ENCODE measurements at places on chromosomes 7 and 10. TPM values are rescaled to one million over a fixed set of nuclear protein-coding genes. Genes with fewer than 3 reads are reported as not detected.

- DNase-seq, result peak; percentile 22
Measured at GRCh38 chr10:121942749-121943416, 15.1 kb upstream of the ATE1 start.

GRCh38 chr7:8444468-8444769, 11.0 kb downstream of the NXPH1 start:
- no peak for DNase-seq

- no peak for DNase-seq
Measured at GRCh38 chr10:79147796-79148451, 79.2 kb downstream of the ZMIZ1 start.

DNA sequence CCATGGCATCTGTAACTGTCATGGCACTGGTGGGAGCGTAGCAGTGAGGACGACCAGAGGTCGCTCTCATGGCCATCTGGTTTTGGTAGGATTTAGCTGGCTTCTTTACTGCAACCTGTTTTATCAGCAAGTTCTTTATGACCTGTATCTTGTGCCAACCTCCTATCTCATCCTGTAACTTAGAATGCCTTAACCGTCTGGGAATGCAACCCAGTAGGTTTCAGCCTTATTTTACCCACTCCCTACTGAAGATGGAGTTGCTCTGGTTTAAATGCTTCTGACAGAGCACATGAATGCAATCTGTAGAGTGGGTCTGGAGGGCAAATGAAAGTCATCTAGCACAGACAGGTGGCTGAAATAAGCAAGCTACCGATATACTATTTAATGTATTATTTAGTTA, 55.3 kb upstream of the OPN4 start:
- no peak for DNase-seq

DNA sequence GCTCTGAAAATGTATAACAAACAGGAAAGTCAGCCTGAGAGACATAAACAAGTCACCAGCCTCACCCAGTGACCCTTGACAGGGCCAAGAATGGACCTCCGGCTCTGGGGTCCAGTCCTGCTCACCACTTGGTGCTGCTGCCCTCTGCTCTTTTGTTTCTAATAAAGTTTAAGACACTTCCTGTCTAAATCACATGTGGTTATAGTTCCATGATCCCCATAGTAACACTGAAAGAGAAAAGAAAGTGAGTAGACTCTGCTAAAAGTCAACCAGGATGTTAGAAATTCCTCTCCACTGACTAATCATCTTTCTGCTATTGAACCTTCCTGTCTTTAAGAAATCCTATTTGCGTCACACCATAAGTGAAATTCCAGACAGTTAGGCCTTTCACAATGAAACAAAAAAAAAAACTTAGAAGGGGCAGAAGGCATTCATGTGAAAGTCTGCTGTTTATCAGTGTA, 179.2 kb upstream of the BET1 start:
- DNase-seq, result no peak

EFCAB10 gene
- 0.86 TPM for total RNA-seq

DNA sequence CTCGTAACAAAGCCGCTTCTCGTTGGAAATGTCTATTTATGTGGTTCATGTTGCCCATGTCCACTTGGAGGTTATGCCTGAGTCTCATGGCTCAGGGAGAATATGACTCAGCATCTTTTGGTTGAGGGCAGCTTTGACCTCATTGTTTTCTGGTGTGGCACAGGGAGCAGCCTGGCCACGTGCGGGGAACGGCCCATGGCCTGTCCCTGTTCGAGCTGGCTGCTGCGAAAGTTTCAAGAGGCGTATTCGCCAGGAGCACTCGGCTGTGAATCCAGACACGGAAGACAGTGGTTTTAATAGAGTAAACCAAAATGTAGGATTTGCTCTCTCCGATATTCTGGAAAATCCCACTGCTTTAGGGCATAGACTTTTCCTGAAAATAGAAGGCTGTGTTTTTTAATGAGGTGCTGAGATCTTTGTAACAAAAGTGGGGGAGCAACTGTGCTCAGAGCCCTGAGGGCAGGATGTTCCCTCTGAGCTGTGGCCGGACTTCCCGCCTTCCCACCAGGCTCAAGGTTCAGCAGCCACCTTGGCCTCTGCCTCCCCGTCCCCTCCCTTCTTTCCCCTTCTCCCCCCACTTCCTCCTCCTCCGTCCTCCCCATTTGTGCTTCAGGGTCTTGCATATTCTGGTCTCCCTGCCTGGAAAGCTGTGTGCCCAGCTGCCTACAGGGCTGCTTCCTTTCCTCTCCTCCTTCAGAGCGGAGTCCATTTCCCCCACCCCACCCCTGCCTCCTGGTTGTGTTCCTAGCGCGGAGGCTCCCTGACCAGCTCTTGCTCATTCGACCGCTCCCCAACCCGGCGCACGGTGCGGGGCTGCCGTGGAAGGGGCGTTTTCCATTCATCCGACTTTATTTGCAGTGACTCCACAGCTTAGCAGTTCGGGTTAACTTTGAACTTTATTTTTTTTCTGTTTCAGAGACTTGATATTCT, 642.0 kb downstream of the SDK1 start:
- DNase-seq, result no peak

GRCh38 chr7:50270531-50271018, 33.9 kb upstream of the IKZF1 start:
- DNase-seq, result no peak

DNA sequence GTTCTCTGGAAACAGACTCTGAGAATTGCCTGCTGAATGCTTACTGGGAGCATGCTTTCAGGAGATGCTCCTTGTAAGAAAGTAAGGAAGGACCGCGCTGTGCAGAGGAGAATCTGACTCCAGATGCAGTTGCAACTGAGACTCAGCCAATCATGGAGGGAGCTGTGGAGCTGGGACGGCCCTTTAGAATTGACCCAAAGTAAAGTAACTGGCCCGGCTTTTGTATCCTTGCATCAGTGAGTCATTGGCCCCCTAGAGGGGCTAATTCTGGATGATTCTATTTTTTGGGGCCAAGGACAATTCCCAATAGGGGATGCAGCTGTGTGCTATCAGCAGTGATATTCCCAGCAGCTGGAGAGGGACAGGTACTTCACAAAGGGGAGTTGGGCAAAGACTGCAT, 170.4 kb downstream of the PTEN start:
- no peak for DNase-seq

DNA sequence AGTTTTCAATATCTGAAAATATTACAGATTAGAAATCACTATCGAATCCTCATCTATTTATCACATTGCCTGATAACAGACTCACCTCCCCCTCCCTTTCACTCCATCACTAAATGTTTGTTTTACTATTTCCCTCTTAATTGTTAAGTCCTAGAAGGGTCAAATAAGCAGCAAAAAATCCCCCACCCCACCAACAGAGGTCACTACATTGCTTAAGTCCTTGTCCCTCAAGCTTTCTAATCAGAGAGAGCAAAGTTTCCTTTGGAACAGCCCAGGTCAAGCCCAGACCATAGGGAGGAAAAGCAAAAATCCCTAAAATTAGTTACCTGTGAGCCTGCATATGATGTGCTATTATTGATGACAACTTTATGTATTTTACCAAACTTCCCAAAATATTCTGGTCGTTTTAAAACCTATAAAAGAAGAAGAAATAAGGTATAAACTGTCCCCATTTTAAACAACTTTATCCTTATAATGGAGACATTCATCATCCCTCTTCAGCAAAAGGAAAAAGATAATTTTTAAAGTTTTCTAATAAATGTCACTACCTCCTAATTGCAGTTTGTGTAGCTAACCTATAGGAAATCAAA, 95.0 kb downstream of the CNOT4 start:
- no peak for DNase-seq

DNA sequence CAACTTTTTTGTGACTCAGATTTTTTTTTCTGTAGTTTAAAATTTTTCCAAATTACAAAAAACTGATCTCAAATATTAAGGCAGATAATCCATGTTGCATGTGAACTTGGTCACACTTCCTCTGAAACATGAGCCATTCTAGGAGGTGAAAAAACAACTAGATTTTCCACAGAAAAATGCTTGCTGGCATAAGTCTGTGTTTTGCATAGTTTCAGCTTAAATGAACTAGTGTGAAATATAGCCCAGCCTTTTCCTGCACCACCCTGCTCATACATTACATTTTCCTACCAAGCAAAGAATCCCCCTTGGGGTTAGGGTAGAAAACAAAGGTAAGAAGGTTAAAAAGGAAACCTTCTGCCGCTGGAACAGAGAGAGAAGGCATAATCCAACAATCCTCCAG, 48.2 kb downstream of the SLC25A13 start:
- DNase-seq, result no peak

- no peak for DNase-seq
Measured at GRCh38 chr10:91294134-91294906, 73.9 kb downstream of the PCGF5 start.

DNA sequence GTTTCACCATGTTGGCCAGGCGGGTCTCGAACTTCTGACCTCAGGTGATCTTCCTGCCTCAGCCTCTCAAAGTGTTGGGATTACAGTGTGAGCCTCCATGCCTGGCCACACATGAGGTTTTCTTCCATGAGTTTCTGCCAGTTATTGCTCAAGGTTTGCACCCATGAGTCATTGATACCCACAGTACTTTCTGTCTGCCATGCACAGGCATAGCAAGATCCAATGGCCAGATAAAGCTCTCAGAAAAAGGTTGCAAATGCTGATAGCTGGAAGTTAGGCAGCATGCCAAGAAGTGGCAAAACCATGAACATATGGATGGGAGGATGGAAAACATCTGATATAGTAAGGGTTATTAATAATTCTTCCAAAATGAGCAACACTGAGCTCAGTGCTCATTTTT, 298.7 kb upstream of the NRG3 start:
- no peak for DNase-seq

GRCh38 chr7:88102675-88103074, 117.2 kb downstream of the SRI start:
- DNase-seq, result no peak

- no peak for DNase-seq
Measured at GRCh38 chr7:130070861-130071622, 708 bp downstream of the KLHDC10 start.

HOXA10 gene
- 0.15 TPM for total RNA-seq

GRCh38 chr7:120684463-120684862, 173.5 kb downstream of the TSPAN12 start:
- no peak for DNase-seq

GRCh38 chr7:25250386-25250785, 22.1 kb upstream of the NPVF start:
- DNase-seq, result no peak

GRCh38 chr7:22474645-22475044, 25.3 kb downstream of the STEAP1B start:
- DNase-seq, result no peak

- DNase-seq, result no peak
Measured at GRCh38 chr7:27312820-27313219, 70.2 kb downstream of the EVX1 start.

SYT15B gene
- total RNA-seq, result 56.6 TPM

GRCh38 chr7:150988230-150989226, 2.3 kb upstream of the NOS3 start:
- no peak for DNase-seq

- no peak for DNase-seq
Measured at GRCh38 chr7:93601363-93601762, 26.8 kb upstream of the CALCR start.

DNA sequence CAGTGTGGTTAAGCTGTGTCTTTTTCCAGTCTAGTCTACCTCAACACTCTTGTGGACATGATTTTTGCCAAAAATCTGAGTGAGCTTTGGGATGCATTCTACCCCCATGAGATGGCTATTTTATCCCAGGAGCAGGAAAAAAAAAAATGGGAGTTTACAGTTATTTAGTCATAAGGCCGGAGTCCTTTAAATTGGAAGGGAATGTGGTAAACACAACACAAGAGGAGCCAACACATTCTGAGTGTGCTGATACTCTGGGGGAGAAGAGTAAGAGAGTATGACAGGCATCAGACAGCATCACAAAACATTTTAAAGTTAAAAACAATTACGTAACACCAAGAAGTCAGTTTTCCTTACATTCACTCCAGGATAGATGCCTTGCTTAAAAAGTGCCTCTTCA, 46.1 kb downstream of the C1GALT1 start:
- no peak for DNase-seq

DNA sequence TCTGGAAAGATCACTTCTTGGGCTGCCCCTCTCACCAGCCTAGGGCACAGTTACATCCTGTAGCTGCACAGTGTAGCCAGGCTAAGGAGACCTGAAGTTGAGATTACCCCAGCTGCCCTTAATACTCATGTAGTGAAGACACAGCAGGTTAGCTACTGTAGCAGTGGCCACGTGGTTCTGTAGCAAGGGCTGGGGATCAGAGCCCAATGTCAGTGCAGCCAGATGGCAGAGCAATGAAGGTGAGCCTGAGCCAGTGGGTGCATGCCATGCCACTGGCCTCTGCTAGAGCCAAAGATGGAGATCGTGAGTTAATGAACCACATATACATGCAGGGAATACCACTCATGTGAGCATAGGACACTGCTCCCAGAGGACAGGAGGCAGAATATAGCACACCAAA, 15.5 kb downstream of the AMPH start:
- DNase-seq, result no peak

GIMAP7 gene
- total RNA-seq, result 32.5 TPM

Data from upper lobe of left lung (tissue), 6 donors.